ENCODE measurements at places on chromosomes 4 and X.

DNA sequence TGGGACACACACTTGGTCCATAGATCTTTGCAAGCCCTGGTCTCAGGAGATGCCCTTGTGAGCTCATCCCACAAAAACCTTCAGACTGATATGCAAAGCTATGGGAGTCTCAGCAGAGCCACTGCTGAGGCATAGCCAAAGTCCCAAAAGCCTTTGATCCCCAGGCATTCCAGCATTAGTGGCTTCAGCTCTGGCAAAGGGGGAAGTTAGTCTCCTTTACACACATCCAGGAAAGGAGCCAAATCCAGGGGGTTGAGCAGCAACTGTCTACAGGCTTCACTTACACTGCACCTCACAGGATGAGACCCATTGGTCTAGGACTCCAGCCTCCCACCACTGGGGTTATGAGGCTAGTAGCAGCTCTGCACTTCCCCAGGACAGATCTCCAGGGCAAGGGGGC lies 14.0 kb downstream of the PF4 start:
- no peak for DNase-seq

GRCh38 chrX:1242891-1243402 lies 25.7 kb upstream of the CSF2RA start:
- no peak for DNase-seq

- DNase-seq = no peak
Measured at GRCh38 chrX:40748977-40749376, 13.6 kb upstream of the MED14 start.

DNA sequence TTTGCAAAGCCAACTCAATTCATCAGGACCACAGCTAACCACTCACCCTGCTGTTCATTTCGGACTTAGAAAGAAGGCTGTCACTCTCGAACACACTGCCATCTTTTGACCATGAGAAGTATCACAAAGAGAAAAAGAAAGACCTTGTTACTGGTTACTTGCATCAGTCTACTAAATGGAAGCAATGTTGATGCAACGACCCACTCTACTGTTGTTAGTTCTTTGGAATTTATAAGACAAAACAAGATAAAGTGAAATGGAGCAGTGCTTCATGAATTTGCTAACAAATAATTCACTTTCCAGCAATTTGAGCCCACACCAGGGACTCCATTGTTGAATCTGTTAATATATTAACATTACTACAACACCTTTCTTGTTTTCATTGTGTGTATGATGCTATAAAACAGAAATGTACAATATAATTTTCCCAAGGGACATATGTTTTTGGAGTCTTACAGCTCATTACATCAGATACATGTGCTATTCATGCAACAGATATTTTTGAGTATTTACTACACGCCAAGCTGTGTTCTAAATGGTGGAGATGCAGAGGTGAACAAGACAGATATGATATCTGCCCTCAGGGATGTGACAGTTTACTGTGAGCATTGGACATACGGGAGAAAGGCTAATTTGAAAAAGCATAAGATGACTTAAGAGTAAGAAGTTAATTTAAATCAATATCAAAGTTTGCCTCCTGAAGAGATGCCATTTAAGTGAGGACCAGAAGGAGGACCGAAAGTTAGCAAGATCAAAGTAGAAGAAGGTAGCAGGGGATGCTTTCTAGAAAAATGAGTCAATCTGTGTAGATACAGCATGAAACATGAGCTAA lies 87.2 kb downstream of the AREG start:
- peak; percentile 80 for DNase-seq

GRCh38 chr4:17595471-17596005 lies 18.5 kb downstream of the LAP3 start:
- no peak for DNase-seq

- no peak for DNase-seq
Measured at GRCh38 chrX:7614616-7615015, 228.4 kb upstream of the VCX start.

DNA sequence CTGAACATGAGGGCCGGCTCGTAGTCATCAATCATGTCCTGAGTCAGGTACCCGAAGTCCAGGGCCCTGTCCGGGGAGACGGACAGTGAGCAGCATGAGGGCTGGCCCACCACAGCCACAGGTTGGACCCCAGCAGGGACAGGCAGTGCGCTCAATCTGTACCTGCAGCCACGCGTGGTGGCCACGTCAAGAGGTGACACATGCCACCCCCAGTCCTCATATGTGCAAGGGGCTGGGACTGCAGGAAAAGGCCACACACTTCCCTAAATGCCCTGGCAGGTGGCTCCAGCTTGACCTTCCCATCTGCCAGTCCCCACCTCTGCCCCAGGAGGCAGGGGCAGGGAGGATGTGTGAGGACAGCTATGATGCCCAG lies 73.8 kb upstream of the MXD4 start:
- DNase-seq = no peak

DNA sequence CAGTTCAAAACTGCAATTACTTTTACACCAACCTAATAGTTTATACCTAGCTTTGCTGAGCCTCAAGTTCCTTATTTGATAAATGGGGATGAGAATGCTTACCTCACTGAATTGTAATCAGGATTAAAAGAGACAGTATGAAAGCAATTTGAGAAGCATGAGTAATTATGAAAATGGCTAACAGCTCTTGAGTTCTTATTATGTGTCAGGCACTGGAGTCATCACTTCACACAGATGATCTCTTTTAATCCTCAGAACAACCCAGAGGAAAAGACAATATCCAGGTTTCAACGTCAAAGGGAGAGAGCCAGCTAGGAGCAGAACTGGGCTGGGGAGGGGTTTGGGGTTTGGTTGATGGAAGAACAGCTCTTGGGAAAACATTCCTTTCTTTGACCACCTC lies 221.0 kb upstream of the NWD2 start:
- DNase-seq = no peak

GRCh38 chr4:42331914-42332368 lies 65.3 kb upstream of the SHISA3 start:
- no peak for DNase-seq

- DNase-seq = no peak
Measured at GRCh38 chr4:140466146-140466545, 31.9 kb downstream of the MGAT4D start.

DNA sequence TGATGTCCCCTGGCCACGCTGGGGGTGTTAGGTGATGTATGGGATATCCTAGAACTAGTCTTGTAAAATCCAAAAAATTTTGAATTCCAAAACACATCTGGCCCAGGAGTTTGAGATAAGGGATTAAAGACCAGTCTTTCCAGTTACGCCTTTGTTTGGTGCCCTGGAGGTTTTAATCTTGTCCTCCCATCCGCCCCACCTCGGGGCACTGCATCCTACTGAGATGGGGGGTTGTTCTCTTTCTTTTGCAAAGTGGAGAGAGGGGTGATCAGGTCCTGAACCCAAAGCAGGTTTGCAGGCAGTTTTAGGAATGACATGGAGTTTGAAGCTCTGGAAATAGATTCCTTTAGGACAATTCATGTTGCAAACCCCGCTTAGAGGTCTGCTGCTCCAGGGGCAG lies 1.8 kb downstream of the SUV39H1 start:
- DNase-seq = no peak

Data from AG09319 (cell line).